ENCODE measurements at places on chromosomes 12 and 14.

DNA sequence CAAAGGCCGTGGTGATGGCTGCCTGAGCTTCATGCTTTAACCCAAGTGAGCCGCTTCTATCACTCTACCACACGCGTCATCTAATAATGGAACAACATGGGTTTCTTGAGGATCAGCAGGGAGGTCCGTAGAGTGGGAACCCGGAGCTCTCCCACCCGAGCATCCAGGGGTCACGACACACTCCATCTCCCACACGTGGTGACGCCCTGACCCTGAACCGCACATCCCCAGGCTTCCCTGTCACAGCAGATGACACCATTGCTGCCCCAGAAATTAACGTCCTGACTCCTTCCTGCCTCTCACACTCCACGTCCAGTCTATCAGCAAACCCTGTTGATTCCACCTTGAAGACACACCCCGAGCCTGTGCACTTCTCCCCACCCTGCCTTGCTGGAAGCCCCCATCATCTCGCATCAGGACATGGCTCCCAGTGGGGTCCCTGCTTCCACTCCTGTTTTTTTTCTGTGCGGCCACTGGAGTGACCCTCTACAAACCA lies 163.2 kb downstream of the PIWIL1 start:
- H3K36me3 ChIP-seq = no peaks in the 10 kb centered on the region
- no peak for DNase-seq
- no peaks in the 10 kb centered on the region for H3K27me3 ChIP-seq
- H3K27ac ChIP-seq = no peak overlapping the region

DNA sequence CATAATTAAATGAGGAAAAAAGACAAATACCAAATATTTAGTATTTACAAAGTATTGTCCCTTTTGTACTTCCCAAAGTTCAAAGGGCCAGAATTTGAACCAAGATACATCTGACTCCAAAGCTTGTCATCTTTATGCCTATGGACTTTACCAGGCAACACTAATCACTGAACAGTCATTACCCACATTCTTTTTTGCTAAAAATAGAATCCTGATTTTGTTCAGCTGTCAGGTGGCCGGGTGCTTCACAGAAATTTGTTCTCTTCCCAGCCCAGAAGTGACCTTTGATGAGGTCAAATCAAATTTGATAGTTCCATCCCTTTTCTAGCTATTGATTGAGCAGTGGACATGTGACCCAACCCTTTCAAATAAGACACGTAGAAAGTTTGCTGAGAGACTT lies 121.6 kb downstream of the LLPH start:
- H3K27me3 ChIP-seq = no peaks in the 10 kb centered on the region
- H3K4me1 ChIP-seq = no peaks in the 10 kb centered on the region
- no peak overlapping the region for H3K27ac ChIP-seq
- DNase-seq = no peak

DNA sequence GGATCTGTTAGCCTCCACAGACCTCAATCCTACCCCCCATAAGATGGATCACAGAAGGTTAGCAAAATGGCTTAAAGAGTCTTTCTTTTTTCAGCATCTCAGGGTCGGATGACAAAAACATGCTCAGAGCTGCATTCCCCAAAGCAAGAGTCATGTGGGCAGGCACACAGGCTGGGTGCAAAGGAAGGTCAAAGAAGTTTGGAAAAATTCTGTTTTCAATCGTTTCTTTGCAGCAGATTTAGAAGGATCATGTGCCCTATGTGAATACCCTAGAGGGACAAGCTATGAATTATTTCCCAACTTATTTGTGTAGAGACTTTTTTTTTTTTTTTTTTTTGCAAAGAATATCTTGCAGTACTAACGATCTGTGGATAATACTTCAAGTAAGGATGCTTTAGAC lies 845.4 kb downstream of the VRK1 start:
- H3K27ac ChIP-seq = no peak overlapping the region
- no peak overlapping the region for H3K4me3 ChIP-seq
- no peak for DNase-seq
- no peaks in the 10 kb centered on the region for H3K36me3 ChIP-seq
- H3K4me1 ChIP-seq = no peaks in the 10 kb centered on the region

DNA sequence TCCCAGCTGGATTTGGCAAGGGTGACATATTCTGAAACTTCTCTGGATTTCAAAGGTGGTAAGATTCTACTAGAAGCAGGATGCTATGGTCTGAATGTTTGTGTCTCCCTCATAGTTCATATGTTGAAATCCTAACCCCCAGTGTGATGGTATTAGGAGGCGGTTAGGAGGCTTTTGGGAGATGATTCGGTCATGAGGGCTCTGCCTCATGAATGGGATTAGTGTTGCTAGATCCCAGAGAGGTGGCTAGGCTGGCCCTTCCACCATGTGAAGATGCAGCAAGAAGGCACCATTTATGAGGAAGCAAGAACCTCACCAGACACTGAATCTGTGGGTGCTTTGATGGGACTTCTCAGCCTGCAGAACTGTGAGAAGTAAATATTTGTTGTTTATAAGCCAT lies 11.0 kb upstream of the PEX5 start:
- no peak overlapping the region for H3K27ac ChIP-seq
- H3K36me3 ChIP-seq = no peaks in the 10 kb centered on the region
- no peaks in the 10 kb centered on the region for H3K27me3 ChIP-seq
- DNase-seq = no peak

GRCh38 chr14:90551733-90552464 lies 155.1 kb downstream of the CALM1 start:
- no peaks in the 10 kb centered on the region for H3K36me3 ChIP-seq
- peaks cover 10% of the 10 kb centered on the region for H3K4me1 ChIP-seq
- no peak for DNase-seq

DNA sequence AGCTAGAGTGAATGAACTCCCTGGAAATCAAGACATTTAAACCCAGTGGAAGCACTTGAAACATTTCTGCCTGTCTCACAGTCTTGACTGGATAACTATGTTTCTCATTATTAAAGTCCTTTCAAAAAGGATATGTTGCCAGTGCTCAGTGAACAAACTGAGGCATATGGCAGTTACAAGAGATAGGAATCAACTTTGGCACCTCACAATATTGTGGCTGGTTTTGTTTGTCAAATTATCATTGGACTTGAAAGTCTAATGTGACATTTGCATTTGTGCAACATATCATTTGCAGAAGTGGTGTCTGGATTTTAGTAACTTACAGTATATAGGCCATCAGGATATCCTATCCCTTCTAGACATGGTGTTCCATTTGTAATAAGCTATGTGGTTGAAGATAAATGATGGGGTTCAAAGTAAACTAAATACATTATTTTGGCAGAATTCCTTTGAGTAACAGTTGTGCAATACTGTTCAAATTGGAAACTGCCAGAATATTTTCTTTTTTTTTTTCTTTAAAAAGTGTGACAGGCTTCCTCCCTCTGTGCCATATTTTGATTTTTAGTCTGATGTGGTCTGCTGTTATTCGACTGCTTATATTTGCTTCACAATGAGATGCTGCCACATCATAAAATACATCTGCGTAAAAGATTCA lies 927.7 kb downstream of the FLRT2 start:
- no peak overlapping the region for H3K27ac ChIP-seq
- H3K27me3 ChIP-seq = no peaks in the 10 kb centered on the region
- H3K36me3 ChIP-seq = no peaks in the 10 kb centered on the region
- no peak for DNase-seq
- H3K4me1 ChIP-seq = no peaks in the 10 kb centered on the region

- no peak for DNase-seq
- no peak overlapping the region for H3K4me3 ChIP-seq
- H3K36me3 ChIP-seq = no peaks in the 10 kb centered on the region
- H3K27ac ChIP-seq = no peak overlapping the region
- H3K27me3 ChIP-seq = no peaks in the 10 kb centered on the region
Measured at GRCh38 chr14:36256126-36256801, 64.2 kb downstream of the MBIP start.

DNA sequence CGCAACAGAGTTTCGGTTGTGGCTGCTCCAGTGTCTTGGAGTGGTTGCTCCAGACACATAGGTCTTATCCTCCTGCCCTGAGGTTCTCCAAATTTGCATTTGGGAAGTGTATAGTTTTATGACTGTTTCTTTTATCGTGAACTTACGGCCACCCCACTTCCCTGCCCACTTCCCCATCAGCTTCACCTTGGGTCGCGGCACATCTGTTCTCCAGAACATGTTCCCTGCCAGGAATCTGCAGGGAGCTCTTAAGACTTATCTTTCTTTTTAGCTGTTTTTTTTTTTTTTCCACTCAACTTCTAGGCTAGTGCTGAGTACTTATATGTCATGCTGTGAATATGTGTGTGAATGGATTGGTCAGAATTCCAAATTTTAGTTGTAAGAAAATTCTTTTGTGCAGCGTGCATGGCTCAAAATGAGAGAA lies 75.4 kb downstream of the ETV6 start:
- H3K4me3 ChIP-seq = no peak overlapping the region
- no peaks in the 10 kb centered on the region for H3K27me3 ChIP-seq
- H3K36me3 ChIP-seq = no peaks in the 10 kb centered on the region

GRCh38 chr12:21751517-21751916 lies 23.0 kb downstream of the KCNJ8 start:
- no peaks in the 10 kb centered on the region for H3K27me3 ChIP-seq
- peak; percentile 96 for DNase-seq
- H3K27ac ChIP-seq = no peak overlapping the region
- no peaks in the 10 kb centered on the region for H3K36me3 ChIP-seq
- peaks cover 2% of the 10 kb centered on the region for H3K4me1 ChIP-seq

DNA sequence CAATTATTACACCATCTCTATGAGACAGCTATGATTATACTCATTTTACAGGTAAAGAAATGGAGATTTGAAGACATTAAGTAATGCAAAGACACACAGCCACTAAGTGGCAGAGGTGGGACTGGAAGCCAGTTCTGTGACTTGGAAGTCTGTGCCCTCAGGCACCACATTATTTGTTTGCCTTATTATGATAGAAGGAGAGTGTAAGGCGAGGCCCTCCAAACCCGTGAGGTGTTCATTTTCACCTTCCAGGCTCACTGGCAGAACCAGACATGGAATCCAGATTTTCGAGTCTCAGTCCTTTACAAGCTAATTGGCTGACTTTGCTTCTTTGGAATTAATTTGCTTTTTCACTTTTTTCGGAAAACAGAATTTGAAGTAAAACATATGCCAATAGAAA lies 107.9 kb downstream of the CAND1 start:
- no peaks in the 10 kb centered on the region for H3K4me1 ChIP-seq
- no peak for DNase-seq
- H3K4me3 ChIP-seq = no peak overlapping the region
- no peak overlapping the region for H3K27ac ChIP-seq
- no peaks in the 10 kb centered on the region for H3K36me3 ChIP-seq

DNA sequence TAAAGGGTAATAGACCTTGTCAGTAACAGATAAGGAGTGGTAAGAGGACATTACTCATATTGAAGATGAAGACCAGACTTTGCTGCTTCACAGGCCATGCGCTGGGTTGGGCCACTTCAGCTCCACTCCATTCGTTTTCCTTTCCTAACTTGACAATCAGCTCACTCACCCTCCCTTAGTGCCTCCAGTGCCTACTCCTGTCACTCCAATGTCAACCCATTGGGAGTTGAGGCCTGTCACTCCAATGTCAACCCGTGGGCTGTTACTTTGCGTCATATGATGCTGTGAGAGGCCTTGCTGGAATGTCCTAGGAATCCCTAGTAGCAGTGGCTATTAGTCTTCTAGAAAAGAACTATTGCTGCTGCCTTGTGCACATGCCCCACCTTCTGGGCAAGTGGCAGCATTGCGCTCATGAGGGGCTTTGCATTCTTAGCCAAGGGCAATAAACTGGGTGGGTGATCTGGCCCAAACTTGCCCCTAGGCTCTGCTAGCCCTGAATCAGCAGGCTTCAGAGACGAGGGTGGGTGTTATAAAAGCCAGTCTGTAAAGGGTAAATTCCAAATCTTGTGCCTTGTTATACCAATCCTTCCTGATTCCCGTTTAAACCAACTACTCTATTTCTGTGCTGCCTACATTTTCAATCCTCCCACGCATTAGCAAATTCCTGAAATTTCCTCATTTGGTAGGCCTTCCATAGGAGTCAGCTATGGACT lies 36.1 kb downstream of the BAZ2A start:
- H3K4me1 ChIP-seq = peaks cover 2% of the 10 kb centered on the region
- peaks cover 33% of the 10 kb centered on the region for H3K36me3 ChIP-seq

- no peak overlapping the region for H3K4me3 ChIP-seq
- H3K36me3 ChIP-seq = no peaks in the 10 kb centered on the region
- no peaks in the 10 kb centered on the region for H3K27me3 ChIP-seq
Measured at GRCh38 chr12:115433014-115433634, 749.1 kb upstream of the TBX3 start.

DNA sequence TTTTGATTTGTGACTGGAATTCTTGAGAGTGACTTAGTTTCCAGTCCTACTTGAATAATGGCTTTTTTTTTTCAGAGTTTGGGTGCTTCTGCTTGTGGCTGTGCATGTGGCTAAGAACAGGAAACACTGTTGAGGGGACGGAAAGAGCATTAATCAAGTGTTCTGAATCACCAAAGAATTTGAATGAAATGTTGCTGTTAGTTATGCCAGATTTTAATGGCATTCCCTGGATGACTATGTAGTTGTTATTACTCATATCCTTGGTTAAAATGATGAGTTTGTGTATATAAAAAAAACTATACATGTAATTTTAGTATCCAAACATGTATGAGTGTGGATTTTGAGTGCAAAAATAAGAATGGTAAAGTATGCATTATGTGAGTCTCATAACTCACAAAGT lies 347.9 kb downstream of the BCAT1 start:
- DNase-seq = peak; percentile 4
- no peak overlapping the region for H3K27ac ChIP-seq
- H3K36me3 ChIP-seq = no peaks in the 10 kb centered on the region
- no peak overlapping the region for H3K4me3 ChIP-seq
- no peaks in the 10 kb centered on the region for H3K27me3 ChIP-seq

DNA sequence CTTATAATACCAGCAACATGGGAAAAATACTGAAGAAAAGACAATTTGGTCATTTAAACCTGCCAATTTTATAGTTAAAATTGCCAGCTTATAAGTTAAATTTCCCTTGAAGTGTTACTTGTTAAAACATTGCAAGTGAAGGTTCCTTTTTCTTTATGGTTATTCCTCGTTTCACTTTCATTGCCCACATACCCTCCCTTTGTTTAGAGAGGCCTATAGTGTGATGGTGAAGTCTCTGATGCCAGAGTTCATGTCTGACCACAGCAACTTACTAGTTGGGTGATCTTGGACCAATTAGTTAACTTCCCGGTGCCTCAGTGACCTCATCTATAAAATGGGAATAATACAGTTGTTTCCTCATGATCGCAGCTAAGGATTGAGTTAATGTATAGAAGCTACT lies 173.5 kb downstream of the ANO6 start:
- peaks cover 3% of the 10 kb centered on the region for H3K36me3 ChIP-seq
- H3K27me3 ChIP-seq = no peaks in the 10 kb centered on the region
- no peaks in the 10 kb centered on the region for H3K4me1 ChIP-seq

GRCh38 chr14:45145214-45145613 lies 9.5 kb downstream of the FANCM start:
- no peaks in the 10 kb centered on the region for H3K4me1 ChIP-seq
- DNase-seq = no peak
- no peaks in the 10 kb centered on the region for H3K36me3 ChIP-seq

GRCh38 chr14:68359837-68360552 lies 432.9 kb downstream of the ZFP36L1 start:
- no peak overlapping the region for H3K4me3 ChIP-seq
- H3K36me3 ChIP-seq = no peaks in the 10 kb centered on the region
- H3K4me1 ChIP-seq = peaks cover 13% of the 10 kb centered on the region

- no peak overlapping the region for H3K27ac ChIP-seq
- no peak overlapping the region for H3K4me3 ChIP-seq
- H3K36me3 ChIP-seq = peaks cover 13% of the 10 kb centered on the region
Measured at GRCh38 chr12:104348994-104349494, 45.5 kb downstream of the EID3 start.

Measured in kidney (tissue), 22 donors.